ENCODE measurements at places on chromosomes 16 and 17.

- no peak for DNase-seq
Measured at GRCh38 chr17:61201211-61201610, 198.4 kb upstream of the TBX2 start.

DNA sequence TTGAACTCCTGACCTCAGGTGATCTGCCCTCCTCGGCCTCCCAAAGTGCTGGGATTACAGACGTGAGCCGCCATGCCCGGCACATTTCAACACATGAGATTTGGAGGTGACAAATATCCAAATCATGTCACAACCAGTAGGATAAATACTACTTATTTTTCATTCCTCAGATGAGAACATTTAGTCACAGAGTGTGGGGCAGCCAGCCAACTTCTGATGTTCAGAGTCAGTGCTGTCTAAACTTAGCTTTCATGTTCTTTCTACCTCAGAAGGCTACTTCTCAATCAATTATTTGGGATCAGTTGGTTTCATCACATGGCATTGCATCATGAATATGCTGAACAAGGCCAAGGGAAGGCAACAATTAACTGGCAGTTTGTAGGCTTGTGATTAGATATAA, 134.5 kb downstream of the CDH13 start:
- no peak for DNase-seq

DNA sequence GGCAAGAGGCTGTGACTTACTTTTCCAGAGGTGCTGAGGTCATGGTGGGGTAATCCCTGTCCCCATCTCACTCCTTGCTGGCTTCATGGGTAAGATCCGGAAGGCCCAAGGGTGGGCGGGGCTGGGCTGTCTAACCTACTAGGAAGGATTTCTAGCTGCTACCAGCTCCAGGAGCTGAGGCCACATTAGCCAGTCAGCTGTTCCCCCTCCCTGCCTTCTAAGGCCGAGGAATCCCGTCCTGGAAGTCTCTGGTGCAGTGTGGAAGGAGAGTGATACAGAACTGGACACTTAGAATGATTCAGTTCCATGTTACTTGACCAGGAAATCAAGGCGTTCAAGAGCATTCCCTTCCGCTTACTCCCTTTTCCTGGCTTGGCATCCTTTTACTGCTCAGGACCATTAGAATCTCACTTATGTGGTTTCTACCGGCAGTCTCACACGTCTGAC, 8.9 kb downstream of the GNGT2 start:
- no peak for DNase-seq

GRCh38 chr16:79006206-79006605, 594.3 kb downstream of the MAF start:
- DNase-seq = no peak

DNA sequence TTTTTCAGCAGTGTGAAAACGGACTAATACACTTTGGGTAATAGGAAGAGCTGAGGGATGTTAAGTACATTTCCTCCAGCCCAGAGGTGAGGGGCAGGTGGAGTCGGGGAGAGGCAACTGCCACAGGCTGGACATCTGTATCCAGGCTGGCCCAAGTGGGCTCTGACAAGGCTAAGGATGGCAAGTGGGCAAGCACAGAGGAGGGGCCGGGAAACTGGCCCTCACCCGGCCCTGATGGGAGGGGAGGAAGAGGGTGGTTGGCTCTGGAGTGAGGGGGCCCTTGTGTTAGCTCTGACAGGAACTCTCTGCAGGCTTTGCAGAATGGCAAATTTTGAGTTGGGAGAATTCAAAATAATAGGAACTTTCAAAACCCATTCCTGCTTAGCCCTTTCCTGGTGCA, 251.0 kb upstream of the TNRC6C start:
- no peak for DNase-seq

DNA sequence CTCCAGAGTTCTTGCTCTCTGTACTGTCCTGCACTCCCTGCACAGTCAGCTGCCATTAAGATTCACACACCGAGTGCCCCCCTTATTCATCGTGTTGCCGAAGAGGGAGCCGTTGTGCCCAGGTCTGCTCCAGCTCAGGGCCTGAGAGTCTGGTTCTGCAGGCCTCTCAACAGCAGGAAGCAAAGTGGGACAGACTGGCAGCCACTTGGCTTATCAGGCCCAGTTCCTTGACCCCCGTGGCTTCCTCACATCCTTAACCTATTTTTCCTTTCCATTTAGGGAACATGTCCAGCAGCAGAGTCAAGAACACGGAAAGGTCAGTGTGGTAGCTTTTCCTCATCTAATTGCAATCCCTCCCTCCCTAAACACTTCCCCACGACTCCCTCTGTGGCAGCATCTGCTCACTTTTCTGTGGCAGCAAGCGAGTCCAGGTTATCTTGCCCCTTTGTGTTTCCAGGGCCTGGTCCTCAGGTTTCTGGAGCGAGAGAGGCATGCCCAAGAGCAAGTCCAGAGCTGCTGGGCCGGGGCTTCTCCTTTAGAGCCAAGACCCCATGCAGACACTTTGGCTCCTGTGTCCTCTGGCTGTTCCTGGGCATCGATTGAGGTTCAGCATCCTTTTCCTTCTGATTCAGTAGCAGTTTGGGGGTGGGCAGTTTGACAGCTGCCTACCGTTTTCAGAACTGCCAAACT, 22.1 kb upstream of the ADAM11 start:
- DNase-seq = no peak

DNA sequence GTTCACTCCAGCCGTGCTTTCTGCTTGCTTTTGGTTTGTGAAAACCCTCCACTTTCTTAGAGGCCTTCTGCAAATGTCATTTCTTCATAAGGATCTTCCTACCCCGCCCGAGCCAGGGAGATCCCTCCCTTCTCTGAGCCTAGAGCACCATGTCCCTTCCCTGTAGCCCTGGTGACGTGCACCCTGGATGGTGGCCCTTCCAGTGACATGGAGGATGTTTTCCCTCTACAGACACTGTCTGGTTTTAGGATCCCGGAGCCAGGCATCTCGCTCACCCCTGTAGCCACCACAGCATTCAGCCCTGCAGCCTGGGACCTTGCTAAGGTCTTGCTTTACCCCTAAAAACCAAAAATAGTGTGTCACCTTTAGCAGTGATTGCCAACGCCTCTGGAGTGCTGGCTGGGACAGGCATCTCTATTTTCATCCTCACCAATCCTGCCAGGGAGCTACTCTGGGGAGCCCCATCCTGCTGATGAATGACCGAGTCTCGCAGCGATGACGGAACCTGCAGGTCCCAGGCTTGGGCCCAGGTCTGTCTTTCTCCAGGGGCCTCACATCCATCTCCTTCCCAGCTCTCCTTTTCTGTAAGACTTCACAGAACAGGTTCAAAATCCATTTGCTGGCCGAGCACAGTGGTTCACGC, 394.1 kb upstream of the TNRC6C start:
- no peak for DNase-seq

DNA sequence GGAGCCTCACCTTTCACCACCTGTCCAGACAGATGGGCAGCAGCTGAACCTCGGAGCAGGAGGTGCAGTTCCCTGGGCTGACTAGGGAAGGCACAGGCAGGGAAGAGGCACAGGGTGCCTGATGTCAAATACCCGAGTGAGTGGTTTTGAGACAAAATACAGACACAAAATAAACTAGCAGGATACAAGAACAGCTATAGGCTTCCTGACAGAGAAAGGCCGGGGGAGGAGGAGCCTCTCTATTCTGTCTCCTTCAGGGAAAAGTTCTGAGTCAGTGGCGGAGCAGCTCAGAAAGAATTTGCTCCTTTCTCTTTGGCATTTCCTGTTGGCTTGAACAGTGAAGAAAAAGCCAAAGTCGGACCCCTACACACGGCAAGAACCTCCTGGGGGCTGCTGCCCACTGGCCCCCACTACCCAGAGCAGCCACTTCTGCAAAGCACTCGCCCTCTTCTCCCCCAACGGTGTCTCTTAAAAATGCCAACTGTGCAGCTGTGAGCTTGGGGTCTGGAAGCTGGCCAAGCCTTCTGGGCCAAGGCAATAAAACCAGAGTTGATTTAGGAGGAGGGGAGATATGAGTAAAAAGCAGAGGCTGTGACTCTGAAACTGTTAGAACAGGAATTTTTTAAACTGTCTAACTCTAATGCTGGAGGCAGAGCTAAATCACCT, 14.4 kb upstream of the FAAP100 start:
- DNase-seq = peak; percentile 59

GRCh38 chr17:9802294-9802693, 10.9 kb upstream of the DHRS7C start:
- no peak for DNase-seq

- DNase-seq = no peak
Measured at GRCh38 chr16:17306745-17307144, 164.0 kb downstream of the XYLT1 start.

GRCh38 chr17:50460831-50461526, 7.7 kb downstream of the CHAD start:
- DNase-seq = no peak

DNA sequence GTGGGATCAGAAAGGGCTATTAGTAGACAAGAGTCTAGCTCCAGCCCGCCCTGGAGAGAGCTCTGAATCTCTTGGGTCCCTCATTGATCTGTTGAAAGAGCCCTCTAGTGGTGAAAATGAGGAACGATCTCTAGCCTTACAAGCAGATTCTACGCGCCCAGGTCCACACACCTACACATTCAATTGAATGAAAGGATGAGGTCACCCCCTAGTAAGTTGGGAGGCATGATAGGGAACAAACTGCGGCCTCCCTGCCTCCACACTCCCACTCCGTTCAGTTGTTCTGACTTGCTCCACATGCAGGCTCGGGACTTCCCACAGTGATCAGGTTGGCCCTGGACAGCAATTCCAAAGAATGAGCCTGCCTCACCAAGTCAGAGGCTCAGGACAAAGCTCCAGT, 2.9 kb upstream of the CACNG3 start:
- no peak for DNase-seq

DNA sequence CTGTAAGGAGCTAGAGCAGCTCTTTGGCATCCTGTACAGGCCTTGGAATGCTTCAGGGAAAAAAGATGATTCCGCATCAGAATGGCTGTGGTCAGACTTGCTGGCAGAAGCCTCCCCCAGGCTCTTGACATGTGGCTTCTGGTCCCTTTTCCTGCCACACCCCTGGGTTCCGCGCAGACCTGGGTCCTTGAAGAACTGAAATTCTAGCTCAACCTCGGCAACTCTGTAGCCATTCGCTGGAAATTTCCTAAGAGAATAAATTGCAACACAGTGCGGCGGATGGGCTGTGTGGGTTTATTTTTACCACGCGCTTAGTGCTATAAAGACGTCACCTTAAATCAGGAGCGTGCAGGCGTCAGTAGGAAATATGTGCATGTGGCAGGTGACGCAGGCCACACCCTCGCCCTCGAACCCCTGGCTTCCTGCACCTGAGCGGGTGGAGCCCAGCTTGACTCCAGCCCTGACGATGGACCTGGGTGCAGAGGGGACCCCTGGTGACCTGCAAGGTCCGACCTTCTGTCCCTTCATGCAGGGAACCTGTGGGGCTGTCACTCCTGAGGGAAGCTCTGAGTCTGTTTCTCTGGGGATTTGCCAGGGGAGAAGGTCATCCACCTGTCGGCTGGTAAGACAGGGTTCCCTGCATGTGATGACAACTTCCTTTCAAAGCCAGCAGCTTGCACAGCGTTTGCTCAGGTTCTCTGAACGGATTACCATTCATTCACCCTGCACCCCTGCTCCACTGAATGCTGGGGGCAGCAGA, 46.3 kb downstream of the METRNL start:
- no peak for DNase-seq

DNA sequence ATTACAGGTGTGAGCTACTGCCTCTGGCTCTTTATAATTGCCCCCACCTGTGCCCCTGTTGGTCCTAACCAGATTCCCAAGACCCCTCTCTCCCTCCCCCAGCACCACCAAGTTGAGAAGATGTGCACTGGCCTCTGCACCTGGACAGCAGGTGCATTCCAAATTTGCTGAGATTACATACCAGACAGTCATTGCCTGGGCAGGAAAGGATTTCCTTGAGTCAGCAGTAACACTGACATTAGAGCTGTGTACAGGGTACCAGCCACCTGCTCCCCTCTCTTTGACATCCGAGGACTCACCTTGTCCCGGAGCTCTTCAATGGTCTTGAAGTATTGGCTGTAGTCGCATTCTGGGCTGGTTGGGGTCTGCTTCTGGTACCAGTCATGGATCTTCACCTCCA, 659 bp downstream of the KRT15 start:
- no peak for DNase-seq

DNA sequence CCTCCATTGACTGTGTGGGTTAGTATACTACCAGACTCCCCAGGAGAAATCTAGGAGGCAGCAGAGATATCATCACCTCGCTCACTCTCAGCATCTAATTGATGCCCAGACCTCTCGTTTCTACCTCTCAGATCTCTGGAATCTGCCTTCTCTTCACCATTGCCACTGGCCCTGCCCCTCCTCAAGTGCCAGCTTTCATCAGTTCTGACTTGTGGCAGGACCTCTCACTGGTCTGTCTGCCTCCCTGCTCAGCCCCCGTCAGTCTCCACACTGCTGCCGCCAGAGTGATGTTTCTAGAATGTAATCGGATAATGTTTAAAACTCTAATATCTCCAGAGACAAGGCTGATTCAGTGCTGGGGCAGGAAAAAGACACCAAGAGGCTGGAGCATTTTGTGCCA, 15.2 kb downstream of the GAN start:
- no peak for DNase-seq

GRCh38 chr16:79836144-79836543, 235.6 kb upstream of the MAF start:
- no peak for DNase-seq

DNA sequence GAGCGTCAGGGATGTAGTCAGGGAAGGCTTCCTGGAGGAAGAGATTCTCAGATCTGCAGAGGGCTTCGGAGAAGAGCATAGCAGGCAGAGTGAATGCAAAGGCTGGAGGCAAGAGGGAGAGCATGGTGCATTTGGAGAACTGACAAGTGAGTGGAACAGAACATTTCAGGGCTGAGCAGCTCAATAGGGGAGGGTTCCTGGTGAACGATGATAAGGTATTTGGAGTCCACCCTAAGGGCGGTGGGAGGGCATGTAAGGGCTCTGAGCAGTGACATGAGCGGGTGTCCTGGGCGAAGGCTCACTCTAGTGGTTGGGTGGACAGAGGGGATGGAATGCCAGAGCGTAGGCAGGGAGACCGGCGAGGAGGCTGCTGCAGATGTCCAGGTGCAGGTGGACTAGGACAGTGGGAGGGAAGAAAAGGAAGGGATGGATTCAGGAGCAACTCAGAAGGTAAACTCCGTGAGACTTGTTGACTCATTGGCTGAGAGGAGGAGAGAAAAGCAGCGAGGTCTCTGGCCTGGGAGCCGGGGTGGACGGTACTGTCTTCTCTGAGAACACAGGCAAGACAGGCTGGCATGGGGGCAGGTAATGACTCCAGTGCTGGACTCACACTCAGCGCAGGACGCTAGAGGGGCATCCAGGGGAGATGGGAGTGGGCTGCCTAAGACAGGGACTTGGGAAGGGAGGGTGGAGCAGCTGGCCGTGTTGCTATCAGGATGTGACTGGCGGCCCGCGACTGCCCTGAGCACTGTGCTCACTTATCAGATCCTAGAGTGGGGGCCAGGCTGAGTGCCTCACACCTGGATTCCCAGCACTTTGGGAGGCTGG, 1.4 kb upstream of the PITPNA start:
- no peak for DNase-seq

All from NCI-H2081 treated with DMSO at 0.1 percent for 48 hours (cell line).